ENCODE measurements at places on chromosomes 3 and 15.

DNA sequence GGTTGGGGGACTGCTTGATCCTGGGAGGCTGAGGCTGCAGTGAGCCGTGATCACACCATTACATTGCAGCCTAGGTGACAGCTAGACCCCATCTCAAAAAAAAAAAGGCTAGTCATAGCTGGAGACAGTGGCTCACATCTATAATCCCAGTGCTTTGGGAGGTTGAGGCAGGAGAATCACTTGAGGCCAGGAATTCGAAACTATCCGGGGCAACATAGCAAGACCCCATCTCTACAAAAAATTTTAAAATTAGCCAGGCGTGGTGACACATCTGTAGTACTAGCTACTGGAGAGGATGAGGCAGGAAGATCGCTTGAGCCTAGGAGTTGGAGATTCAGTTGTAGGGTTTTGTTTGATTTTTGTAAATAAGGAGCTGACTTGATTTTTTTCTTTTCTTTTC, 45.6 kb downstream of the KNL1 start:
- no peak for DNase-seq

DNA sequence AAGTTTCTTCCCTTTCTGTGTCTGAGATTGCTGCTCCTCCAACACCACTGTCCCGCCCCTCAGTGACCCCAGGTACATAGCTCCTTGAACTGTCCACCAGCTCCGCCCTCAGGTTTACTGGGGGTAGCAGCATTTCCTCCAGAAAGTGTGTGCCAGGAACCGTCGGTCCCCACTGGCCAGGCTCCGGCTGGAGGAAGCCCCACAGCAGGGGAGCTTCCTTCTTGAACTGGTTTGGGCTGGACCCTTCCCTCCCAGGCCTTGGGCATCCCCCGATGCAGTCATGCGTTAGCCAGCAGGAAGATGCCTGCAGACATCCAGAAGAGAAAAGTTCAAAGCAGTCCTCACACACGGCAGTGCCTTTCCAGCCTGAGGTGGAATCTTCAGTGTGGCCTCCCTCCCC, 19.7 kb downstream of the PAK6 start:
- DNase-seq: no peak

DNA sequence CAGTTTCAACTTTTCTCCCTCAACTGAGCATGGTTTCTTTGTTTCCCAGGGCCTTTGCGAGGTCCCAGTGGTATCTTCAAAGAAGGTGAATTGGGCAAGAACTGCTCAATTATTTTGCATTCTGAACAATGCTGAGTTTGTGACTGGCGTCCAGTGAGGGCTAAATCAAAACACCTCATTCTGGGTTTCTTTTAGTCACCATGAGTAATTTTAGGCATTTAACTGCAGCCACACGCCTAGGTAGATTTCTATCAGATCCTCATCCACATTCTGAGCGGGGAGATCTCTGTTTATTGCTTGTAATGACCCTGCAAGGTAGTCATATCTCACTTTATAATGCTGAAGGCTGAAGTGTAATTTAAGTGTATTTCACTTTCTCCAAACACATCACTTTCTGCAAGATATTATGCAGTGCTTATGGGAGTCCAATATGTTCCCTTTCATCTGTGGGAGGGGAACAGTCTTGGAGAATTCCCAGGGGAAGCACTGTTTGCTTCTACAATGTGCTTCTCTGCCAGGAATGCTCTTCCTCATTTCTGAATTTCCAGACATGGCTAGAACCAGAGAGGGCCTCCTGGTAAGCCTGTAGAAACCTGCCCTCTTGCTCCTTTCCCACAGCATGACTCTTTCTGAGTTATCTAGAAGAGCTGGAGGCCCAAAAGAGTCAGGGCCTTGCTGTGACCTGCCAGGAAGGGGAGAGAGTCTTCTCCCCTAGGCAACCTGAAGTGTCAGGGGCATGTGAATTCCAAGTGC, 91.7 kb downstream of the FRMD4B start:
- no peak for DNase-seq

DNA sequence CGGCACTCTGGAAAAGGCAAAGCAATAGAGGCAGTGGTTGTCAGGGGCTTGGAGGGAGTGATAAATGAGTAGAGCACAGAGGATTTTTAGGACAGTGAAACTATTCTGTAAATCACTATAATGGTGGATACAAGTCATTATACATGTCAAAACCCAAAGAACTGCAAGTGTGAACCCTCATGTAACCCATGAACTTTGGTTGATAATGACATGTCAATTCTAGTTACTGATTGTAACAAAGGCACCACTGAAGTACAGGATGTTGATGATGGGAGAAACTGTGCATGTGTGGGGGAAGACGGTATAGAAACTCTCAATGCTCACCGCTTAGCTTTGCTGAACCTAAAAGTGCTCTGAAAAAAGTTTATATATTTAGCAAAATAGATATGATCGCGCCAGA, 36.0 kb downstream of the BTLA start:
- DNase-seq: no peak

DNA sequence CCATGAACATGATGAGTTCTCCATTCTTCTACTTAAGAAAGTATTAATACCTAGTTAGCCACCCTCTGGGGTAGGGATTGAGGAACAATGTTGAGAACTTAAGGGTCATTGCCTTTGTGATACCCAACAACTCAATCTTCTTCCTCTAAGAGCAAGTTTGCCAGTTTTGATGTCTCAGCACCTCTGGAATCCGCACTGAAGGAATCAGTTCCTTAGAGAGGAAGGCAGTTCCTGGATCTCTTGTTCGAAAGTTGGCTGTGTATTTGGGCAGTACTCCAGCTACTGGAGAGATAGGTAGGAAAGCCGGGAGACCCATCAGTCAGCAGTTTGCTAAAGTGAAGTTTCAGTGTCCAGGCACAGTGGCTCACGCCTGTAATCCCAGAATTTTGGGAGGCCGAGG, 35.6 kb upstream of the MTHFS start:
- no peak for DNase-seq

- no peak for DNase-seq
Observed at GRCh38 chr3:195750797-195751520, 30.2 kb downstream of the MUC20 start.

DNA sequence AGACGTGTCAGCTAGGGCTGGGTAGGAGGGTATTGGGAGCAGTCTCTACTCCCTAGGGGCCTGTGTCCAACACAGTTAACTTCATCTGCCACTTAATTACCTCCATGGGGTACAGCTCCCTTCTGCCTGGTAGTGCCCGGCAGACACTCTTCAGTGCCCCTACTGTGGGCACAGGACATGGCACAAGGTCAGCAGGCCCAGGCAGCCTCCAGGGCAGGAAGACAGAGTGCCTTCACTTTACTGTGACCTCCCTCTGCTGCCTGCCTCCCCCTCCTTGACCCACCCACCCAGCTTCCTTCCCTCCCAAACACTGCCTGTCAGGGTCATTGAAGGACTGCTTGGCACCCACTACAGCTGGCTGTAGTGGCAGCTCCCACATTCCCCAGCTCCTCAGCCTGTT, 6.5 kb upstream of the GRM2 start:
- DNase-seq: no peak

DNA sequence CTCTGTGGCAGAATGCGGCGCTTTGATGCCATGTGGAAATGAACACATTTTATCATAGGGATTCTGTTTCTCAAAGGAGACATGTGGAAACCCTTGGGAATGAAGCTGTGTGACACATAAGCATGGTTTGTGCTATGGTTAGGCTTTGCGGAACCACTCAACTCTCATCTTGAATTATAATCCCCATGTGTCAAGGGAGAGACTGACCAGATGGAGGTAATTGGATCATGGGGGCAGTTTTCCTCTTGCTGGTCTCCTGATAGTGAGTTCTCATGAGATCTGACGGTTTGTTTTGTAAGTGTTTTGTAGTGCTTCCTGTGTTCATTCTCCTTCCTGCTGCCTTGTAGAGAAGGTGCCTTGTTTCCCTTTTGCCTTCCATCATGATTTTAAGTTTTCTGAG, 1109.2 kb upstream of the ALCAM start:
- no peak for DNase-seq

- DNase-seq: no peak
Observed at GRCh38 chr3:188573291-188573940, 419.5 kb downstream of the LPP start.

- DNase-seq: no peak
Observed at GRCh38 chr3:155194973-155195957, 98.2 kb downstream of the STRIT1 start.

GRCh38 chr3:30622790-30623189, 16.4 kb downstream of the TGFBR2 start:
- no peak for DNase-seq

- DNase-seq: no peak
Observed at GRCh38 chr3:131370935-131371687, 10.5 kb upstream of the NUDT16 start.

DNA sequence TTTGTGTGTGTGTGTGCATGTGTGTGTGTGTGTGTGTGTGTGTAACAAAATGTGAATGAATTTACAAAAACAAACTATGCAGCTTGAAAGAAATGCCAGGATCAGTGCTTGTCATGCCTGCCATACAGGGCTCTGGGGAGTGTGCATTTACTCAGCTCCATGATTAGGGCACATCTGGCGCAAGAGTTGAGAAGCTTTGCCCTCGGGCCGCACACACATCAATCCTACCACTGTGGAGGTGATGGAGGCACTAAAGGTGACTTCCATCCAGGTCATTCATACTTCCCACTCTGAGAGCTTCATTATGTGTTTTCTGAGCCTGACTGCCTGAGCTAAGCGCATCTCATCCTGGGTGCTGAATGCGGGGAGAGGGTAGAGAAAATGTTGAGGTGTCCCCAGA, 72.0 kb upstream of the ZBED2 start:
- no peak for DNase-seq

Data from AML-193 (cell line).